T-helper 1 cell (primary cell): ENCODE measurements at places on chromosomes 4 and X.

- no peak for DNase-seq
Measured at GRCh38 chr4:136909626-136910025, 622.7 kb downstream of the PCDH18 start.

DNA sequence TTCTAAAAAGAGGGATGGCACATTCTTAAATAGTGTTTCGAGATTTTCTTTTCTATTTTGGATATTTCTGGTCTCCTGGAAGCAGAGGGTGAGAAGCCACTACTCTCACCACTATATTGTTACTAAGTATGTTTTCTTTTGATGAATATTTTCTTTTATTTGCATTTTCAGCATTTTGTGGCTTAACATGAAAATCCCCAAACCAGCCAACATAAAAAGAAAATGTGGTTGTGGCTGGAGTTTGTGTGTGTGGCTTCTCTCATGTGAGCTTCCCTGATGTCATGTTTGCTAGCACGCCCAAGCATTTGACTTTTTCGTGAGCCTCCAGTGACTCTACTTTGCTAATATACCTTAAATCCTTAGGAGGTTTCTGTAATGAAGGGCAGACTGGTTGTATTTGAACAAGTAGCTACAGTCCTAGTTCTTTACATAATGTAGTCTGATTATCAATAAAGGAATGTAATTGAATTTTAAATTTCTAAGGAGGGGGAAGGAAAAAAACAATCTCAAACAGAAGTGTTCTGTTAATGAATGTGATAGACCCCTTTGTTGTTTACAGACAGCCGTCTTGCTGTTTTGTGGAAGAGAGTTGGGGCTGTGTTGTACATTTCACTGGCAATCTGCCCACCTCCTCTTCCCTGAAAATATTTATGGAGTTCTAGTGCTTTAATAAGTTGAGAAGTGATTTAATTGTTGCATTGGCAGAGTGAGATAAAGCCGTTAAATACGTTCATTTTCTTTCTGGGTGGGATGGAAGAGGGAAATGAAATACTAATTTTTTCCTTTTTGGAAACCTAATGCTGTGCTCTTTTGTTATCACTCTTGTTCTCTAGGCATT lies 114.6 kb downstream of the ARHGAP10 start:
- no peak for DNase-seq

DNA sequence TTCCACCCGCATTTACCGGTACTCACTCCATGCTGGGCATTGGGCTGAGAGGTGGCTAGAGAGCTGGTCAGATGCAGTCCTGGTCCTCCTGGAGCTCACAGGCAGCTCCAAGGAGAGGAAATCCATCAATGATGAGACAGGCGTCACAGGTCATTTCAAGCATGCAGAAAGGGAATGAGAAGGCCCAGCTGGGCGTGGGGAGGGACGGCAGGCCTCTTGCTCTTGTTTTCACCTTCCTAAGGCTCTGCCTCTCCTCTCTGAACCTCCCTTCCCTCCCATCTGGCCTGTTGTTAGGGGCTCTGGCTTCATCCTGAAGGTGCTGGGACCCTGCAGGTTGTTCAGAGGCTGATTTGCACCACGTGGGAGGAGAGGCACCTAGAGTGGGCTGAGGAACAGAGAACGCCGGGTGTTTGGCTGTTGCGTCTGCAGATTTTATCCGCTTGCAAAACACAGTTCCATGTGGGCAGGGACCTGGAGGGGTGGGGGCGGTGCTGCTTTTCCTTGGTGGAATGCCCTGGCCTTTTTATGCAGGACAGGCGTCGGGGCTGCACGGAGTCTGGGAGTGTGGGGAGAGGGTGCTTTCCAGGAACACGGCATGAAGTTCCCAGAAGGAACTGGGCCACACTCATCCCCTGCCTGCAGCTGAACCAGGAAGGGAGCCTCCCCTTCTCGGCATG lies 81.5 kb upstream of the PSAPL1 start:
- no peak for DNase-seq

DNA sequence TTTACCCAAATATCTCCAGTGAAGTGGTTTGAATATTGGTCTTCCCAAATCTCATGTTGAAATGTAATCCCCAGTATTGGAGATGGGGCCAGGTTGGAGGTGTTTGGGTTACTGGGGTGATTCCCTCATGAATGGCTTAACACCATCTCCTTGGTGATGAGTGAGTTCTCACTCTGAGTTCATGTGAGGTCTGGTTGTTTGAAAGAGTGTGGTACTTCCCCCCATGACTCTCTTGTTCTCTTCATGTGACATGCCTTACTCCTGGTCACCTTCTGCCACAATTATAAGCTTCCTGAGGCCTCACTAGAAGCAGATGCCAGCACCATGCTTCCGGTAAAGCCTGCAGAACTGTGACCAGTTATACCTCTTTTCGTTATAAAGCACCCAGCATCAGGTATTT lies 32.9 kb upstream of the OTUD4 start:
- no peak for DNase-seq

DNA sequence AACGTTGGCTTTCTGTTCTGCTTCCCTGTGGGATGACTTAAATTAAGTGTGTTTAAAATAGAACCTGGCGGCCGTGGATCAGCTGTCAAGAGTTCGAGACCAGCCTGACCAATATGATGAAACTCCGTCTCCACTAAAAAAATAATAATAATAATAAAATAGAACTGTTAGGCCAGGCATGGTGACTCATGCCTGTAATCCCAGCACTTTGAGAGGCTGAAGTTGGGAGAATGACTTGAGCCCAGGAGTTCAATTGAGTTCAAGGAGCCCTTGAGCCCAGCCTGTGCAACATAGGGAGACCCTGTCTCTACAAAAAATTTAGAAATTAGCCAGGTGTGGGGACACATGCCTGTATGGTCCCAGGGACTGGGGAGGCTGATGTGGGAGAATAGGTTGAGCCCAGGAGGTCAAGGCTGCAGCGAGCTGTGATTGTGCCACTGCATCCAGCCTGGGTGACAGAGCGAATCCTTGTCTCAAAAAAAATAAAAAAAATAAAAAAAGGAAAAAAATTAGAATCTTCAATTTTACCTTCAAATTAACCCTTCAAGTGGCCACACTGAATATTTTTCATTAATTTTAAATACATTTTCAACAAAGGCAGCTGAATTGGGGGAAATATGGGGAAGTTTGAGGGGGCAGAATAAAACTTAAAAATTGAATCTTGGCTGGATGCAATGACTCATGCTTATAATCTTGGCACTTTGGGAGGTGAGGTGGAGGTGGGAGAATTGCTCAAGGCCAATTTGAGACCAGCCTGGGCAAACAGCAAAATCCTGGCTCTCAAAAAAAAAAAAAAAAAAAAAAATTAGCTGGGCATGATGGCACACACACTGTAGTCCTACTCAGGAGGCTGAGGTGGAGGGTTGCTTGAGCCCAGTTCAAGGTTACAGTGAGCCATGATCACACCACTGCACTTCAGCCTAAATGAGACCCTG lies 31.8 kb upstream of the HSD17B13 start:
- DNase-seq = no peak

- no peak for DNase-seq
Measured at GRCh38 chrX:65993332-65993731, 46.5 kb downstream of the VSIG4 start.

DNA sequence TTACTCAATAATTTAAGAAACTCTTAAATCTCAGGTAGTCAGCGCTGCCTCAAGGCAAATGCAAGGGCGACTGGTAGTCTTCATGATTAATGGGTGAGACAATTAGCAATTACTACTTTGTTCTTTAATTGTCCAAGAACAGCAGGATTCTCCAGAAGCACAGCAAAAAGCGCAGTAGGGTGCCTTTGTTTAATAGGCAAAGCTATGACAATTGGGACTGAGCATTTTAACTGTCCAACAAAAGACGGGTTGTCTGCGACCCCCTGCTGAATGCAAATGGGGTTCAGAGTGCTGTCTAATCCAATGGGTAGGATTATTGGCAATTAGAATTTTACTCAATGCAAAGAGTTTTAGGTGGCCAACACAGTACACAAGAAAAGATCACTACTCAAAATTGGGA lies 286.1 kb downstream of the CHIC1 start:
- no peak for DNase-seq

DNA sequence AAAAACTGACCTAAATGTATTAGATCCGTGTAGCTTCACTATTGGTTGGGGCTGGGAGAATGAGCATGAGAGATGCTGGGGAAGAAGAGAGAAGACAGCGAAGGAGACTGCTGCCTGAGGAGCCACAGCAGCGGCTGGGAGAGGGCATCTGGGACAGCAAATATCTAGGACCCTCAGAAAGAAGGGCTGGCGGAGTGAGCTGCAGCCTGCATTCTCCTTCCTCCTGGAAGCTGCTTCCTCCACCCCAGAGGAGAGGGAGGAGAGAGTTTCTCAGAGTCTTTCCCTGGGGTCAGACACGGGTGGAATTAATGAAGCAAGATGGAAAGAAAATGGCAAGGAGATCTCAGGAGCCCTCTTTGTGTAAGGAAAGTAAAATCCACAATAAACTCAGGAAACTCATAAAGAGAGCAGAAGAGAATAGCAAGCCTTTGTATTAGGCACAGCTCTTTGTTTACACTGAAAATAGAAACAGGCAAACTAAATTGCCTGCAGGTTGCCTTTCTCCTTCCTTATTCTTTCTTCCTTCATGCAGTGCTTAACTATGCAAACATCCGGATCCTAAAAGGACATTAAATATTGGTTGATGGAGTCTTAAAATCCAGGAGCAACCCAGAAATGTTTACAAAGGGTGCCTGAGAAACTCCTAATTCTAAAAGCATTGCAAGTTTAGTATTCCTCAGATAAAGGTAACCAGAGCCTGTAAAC lies 130.3 kb upstream of the GALNT7 start:
- no peak for DNase-seq

- no peak for DNase-seq
Measured at GRCh38 chrX:140354431-140355120, 150.3 kb downstream of the SOX3 start.

DNA sequence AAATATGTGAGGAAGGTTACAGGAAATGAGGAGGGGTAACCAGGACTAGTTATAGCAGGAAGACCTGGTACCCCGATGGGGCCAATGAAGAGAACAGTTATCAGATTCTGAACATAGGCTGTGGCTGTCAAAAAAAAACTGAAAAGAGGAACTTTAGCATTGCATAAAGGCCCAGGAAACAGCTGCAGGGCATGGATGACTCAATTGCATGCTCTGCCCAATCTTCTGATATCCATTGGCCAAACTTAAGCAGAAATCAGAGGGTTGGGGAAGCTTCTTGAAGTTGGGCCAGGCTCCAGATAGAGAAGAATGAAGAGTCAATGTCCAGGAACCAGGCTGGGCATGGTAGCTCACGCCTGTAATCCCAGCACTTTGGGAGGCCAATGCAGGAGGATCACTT lies 1222.4 kb upstream of the PRKX start:
- DNase-seq = no peak

GRCh38 chrX:108285356-108285755 lies 152.9 kb downstream of the COL4A6 start:
- no peak for DNase-seq

GRCh38 chr4:74370912-74371311 lies 6.0 kb downstream of the EREG start:
- no peak for DNase-seq

DNA sequence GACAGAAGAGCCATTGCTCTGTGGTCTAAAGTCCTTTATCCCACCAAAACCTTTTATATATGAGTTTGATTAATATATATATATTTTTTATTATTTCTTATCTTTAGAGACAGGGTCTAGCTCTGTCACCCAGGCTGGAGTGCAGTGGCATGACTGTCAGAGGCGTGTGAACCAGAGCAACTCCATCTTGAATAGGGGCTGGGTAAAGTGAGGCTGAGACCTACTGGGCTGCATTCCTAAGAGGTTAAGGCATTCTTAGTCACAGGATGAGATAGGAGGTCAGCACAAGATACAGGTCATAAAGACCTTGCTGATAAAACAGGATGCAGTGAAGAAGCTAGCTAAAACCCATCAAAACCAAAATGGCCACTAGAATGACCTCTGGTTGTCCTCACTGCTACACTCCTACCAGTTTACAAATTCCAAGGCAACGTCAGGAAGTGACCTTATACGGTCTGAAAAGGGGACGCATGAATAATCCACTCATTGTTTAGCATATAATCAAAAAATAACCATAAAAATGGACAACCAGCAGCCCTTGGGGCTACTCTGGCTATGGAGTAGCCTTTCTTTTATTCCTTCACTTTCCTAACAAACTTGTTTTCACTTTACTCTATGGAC lies 10.5 kb downstream of the TBCK start:
- no peak for DNase-seq

GRCh38 chrX:135185795-135186443 lies 14.7 kb upstream of the CT55 start:
- peak; percentile 17 for DNase-seq

- no peak for DNase-seq
Measured at GRCh38 chr4:175106301-175106700, 188.1 kb downstream of the ADAM29 start.

- DNase-seq = no peak
Measured at GRCh38 chr4:111323916-111324315, 701.0 kb upstream of the PITX2 start.

DNA sequence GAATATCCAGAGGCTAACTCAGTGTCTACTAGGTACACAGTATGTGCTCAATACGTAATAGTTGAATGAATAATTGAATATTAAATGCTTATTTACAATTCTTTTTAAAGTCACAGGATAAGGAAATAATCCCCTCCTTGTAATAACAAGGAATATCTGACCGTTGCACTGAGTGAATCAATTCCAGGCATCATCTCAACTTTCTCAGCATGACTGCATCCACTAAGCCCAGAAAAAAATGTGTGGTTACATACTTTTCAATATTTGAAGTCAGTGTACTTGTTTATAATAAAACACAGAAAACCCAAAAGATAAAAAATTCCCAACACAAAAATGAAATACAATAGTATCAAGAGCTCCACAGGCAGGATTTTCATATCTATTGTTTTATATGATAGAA lies 105.4 kb downstream of the TMEM144 start:
- DNase-seq = no peak

DNA sequence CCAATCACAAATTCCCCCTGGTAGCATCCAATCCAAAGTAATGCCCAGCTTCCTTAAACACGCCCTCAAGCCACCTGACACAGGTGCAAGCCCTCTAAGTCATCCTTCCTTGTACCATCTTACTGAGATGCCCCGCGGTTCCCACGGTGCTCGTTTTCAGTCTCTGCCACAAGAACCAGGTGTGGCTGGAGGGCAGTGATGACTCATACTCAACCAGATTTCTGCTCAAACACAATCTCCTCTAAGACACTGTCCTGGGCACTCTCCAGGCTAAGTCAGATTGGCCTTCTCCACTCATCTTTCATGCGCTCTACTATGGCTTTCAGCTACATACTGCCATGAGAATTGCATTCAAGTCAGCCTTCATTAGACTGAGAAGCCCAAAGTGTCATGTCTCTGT lies 3.5 kb downstream of the SH3KBP1 start:
- DNase-seq = no peak

DNA sequence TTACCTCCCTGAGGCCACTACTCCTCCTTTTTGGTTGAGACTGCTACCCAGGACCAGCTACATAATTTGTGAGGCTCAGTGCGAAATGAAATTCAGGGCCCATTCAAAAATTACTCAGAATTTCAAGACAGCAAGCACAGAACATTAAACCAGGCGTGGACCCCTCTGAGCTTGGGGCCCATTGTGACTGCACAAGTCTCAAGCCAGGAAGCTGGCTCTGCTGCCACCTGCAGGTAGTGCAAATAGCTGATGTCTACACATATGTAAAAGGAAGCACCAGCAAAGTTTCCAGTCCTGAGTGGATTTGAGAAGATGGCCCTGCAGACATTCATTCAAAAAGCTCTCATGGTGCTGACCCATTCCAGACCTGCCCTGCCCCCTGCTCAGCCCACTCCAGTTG lies 213.4 kb upstream of the LNX1 start:
- DNase-seq = no peak
